Left renal cortex interstitium (tissue), 4 donors: ENCODE measurements at places on chromosomes 2 and 18. TPM values are rescaled to one million over a fixed set of nuclear protein-coding genes. Genes with fewer than 3 reads are reported as not detected.

The ALLC gene
- not detected for polyA plus RNA-seq

The PROC gene
- polyA plus RNA-seq = 4.9 TPM

DNA sequence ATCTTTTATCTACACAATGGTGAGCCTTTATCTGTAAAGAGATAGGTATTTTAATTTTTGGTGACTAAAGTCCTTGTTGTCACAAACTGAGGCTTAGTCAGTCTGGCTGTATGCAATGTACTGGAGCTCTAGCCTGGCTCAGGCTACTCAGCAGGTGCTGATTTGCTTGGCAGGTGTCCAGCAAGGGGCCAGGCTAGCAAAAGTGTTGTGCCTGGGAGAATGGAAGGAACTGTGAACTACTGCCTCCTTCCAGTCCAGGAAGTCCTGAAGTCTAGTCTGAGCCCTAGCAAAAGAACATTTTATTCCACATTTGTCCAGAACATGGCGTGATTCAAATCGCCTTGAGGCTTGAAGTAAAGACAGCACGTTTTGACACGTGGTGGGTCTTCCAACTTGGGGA, 260.5 kb downstream of the CCDC85A start:
- DNase-seq = no peak

The SLC4A5 gene
- 4.6 TPM for polyA plus RNA-seq

- DNase-seq = no peak
These were observed 286.4 kb downstream of the CMPK2 start for GRCh38 chr2:6579281-6579680.

DNA sequence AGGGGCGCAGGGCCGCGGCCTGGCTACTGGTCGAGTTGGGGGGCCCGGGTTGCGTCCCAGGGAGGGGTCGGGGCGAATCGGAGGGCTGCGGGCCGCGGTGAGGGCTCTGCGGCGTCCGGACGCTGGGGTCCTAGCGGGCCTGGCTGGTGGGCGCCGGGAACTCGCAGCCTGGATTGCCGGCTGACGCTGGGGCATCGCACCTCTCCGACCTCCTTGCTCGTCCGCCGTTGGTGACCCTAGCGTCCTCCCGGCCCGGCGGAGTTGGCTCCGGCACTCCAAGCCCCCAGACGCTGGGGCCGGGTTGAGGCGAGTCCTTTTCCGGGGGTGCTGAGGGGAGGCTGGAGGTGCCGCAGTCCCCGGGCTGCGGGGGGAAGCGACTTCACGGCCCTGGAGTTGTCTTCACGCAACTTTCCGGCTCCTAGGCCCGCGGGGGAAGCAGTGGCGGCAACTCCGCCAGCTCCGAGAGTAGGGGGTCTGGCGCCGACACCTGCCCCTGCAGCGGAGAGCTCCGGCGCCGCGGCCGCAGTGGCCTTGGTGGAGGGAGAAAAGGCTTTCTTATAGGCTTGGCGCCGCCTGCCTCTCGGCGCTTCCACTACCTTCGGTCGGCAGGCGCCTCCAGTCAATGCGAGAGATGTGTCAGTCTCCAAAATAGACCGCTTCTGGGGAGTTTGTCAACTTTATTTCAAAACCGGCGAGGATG, 70.3 kb downstream of the HAUS1 start:
- no peak for DNase-seq

DNA sequence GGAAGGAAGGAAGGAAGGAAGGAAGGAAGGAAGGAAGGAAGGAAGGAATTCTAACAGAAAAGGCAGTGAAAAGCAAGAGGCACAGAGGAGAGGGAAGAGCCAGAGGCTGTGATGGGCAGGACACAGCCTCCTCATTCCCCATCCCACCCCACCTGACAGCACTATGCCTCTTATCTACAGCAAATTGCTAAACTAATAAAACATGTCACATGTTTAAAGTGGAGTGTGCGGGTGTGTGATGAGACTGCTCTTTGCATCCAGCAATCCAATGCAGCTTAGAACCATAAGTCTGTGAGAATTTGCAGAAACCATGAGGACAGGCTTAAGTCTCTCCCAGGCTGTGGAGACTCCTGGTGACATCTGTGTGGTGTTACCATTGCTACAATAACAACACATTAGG, 108.4 kb upstream of the ALK start:
- DNase-seq = no peak

DNA sequence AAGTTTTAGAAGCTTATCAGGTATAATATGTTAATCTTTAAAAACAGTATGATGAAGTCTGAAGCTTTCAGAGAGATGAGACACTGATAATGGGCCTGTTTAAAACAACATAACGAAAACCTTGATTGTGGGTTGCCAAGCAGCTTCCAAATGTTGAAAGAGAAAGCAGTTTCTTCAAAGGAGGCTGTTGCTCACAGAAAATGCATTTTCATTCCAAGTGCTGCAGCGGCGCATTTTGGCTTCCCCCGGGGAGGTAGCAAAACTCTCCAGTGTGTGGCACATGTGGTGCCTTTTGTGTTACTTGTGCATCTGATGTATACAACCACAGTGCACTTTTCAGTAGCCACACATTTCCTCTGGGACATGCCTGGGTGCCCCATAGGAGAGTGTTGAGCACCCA, 66.1 kb downstream of the TMEFF2 start:
- no peak for DNase-seq
